ENCODE measurements at places on chromosomes 7 and 10.
A peak's percentile ranks its signal among the peaks of the same experiment; 100 is the strongest.

DNA sequence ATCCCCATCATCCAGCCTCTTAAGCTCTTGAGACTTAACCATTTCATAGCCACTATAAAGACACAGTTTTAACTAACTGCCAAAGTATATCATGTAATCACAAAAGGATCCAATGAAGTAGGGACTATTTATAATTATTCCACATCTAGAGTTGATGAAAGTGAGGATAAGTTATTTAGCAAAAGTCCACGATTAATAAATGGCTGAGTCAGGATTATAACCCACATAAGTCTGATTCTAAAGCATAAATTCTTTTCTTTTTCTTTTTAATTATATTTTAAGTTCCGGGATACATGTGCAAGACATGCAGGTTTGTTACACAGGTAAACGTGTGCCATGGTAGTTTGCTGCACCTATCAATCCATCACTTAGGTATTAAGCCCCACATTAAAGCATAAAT lies 166.1 kb downstream of the PPP1R3A start:
- H3K27ac ChIP-seq: no peak overlapping the region
- H3K36me3 ChIP-seq: no peaks in the 10 kb centered on the region
- no peaks in the 10 kb centered on the region for H3K27me3 ChIP-seq
- H3K4me3 ChIP-seq: no peak overlapping the region

DNA sequence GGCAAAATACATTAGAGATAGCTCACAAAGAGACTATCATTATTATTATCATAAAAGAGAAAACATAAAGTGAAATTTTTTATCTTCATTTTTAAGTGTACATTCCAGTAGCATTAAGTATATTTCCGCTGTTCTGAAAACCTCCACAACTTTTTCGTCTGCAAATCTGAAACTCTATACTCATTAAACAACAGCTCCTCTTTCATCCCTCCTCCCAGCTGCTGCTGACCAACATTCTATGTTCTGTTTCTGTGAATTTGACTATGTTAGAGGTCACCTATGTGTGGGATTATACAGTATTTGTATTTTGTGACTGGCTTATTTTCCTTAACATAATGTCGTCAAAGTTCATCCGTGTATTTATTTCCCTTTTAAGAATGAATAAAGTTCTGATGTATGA lies 429.3 kb upstream of the TPK1 start:
- H3K4me3 ChIP-seq: no peak overlapping the region
- no peaks in the 10 kb centered on the region for H3K36me3 ChIP-seq
- no peak overlapping the region for H3K27ac ChIP-seq
- no peaks in the 10 kb centered on the region for H3K4me1 ChIP-seq

GRCh38 chr10:80485946-80486764 lies 32.0 kb downstream of the TSPAN14 start:
- no peak overlapping the region for H3K4me3 ChIP-seq
- no peaks in the 10 kb centered on the region for H3K27me3 ChIP-seq
- peaks cover 38% of the 10 kb centered on the region for H3K4me1 ChIP-seq
- peaks cover 19% of the 10 kb centered on the region for H3K36me3 ChIP-seq
- DNase-seq: peak; percentile 68

GRCh38 chr7:6917258-6917657 lies 91.2 kb upstream of the CCZ1B start:
- H3K36me3 ChIP-seq: peaks cover 1% of the 10 kb centered on the region
- H3K4me1 ChIP-seq: no peaks in the 10 kb centered on the region
- no peak for DNase-seq
- H3K27ac ChIP-seq: no peak overlapping the region
- no peaks in the 10 kb centered on the region for H3K27me3 ChIP-seq
- H3K4me3 ChIP-seq: no peak overlapping the region

DNA sequence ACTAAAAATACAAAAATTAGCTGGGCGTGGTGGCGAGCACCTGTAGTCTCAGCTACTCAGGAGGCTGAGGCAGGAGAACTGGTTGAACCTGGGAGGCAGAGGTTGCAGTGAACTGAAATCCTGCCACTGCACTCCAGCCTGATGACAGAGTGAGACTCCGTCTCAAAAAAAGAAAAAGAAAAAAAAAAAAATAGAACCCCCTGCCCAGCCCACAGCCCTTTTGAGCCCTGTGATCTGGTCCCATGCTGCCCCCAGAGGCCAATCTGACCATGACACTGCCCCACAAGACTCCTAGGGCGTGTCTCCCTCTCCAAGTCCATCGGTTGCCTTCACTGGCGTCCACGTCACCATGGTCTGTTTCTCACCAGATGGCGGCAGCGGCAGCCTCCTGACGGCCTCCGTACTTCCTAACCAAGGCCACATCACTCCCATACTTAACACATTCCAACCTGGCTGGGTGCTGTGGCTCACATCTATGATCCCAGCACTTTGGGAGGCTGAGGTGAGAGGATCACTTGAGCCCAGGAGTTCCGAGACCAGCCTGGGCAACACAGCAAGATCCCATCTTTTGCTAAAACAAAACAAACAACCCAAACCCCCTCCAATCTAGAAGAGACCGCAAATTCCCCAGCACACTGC lies 18.0 kb downstream of the STX1A start:
- H3K27ac ChIP-seq: no peak overlapping the region
- H3K27me3 ChIP-seq: no peaks in the 10 kb centered on the region
- H3K4me3 ChIP-seq: no peak overlapping the region
- DNase-seq: peak; percentile 92
- H3K4me1 ChIP-seq: peaks cover 2% of the 10 kb centered on the region

- H3K36me3 ChIP-seq: no peaks in the 10 kb centered on the region
- H3K27me3 ChIP-seq: no peaks in the 10 kb centered on the region
- peaks cover 18% of the 10 kb centered on the region for H3K4me1 ChIP-seq
- DNase-seq: no peak
- no peak overlapping the region for H3K27ac ChIP-seq
These were observed 18.8 kb downstream of the KLF6 start for GRCh38 chr10:3766046-3766756.

GRCh38 chr10:33047655-33048054 lies 89.6 kb upstream of the ITGB1 start:
- H3K27me3 ChIP-seq: no peaks in the 10 kb centered on the region
- no peak overlapping the region for H3K27ac ChIP-seq
- no peak for DNase-seq
- no peak overlapping the region for H3K4me3 ChIP-seq
- H3K36me3 ChIP-seq: no peaks in the 10 kb centered on the region

DNA sequence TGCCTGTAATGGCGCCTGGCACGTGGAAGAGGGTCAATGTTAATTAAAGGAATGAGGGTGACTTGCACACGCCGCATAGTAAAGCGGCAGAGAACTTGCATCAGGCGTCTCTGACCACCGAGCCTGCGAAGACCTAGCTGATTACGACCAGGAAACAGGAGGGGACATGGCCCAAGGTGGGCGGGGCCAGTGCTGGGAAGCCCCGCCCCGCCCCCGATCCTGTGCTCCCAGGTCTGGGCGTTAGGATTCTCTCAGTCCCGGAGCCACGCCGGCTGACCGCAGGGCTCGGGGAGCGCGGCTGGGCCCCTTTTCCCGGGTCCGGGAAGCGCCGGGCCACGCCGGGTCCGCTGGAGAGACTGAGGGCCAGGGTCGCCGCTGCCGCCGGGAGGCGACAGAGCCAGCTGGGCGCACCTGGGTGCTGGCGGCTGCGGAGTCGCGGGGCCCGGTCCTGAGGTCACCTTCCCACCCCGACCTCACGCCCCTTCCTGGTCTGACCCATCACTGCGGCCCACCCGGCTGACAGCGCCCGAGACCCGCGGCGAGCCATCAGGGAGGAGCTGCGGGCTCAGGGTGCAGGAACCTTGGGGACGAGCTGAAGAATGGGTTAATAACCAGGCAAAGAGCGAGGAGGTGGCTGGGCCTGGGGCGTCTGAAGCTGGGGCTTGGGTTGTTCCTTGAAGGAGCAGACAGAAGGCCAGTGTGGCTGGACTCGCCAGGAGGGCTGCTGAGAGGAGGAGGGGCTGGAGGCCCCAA lies 23.0 kb upstream of the GRID1 start:
- DNase-seq: peak; percentile 36
- H3K4me3 ChIP-seq: peak overlapping the region; percentile 57
- H3K27ac ChIP-seq: no peak overlapping the region
- H3K36me3 ChIP-seq: no peaks in the 10 kb centered on the region
- peaks cover 4% of the 10 kb centered on the region for H3K4me1 ChIP-seq
- no peaks in the 10 kb centered on the region for H3K27me3 ChIP-seq

DNA sequence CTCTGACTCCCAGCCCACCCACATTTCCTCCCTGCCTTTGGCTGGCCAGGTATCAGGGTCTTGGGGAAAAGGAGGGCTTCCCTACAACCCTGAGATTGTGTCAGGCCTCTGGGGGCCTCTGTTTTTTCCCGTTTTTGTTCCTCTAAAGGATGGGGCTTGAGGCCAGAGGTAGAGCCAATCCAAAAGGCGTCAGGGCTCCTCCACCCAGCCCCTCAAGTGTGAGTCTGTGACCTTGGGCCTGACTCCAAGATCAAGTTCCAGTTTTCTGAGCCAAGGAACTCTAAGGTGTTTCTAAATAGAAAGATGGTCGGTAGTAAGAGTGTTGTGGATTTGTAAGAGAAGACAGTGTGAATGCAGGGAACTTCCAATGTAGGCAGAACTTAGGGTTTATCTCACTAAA lies 6.6 kb downstream of the EEPD1 start:
- no peak for DNase-seq
- H3K4me3 ChIP-seq: no peak overlapping the region
- H3K27ac ChIP-seq: no peak overlapping the region
- H3K36me3 ChIP-seq: no peaks in the 10 kb centered on the region
- no peaks in the 10 kb centered on the region for H3K27me3 ChIP-seq
- H3K4me1 ChIP-seq: no peaks in the 10 kb centered on the region

- H3K4me1 ChIP-seq: peaks cover 5% of the 10 kb centered on the region
- peaks cover 4% of the 10 kb centered on the region for H3K36me3 ChIP-seq
These were observed 7.7 kb downstream of the XPNPEP1 start for GRCh38 chr10:109915566-109915965.

- DNase-seq: no peak
- no peak overlapping the region for H3K27ac ChIP-seq
- H3K4me3 ChIP-seq: no peak overlapping the region
- H3K4me1 ChIP-seq: peaks cover 3% of the 10 kb centered on the region
- no peaks in the 10 kb centered on the region for H3K36me3 ChIP-seq
- H3K27me3 ChIP-seq: no peaks in the 10 kb centered on the region
These were observed 60.7 kb downstream of the CPED1 start for GRCh38 chr7:121049028-121049791.

DNA sequence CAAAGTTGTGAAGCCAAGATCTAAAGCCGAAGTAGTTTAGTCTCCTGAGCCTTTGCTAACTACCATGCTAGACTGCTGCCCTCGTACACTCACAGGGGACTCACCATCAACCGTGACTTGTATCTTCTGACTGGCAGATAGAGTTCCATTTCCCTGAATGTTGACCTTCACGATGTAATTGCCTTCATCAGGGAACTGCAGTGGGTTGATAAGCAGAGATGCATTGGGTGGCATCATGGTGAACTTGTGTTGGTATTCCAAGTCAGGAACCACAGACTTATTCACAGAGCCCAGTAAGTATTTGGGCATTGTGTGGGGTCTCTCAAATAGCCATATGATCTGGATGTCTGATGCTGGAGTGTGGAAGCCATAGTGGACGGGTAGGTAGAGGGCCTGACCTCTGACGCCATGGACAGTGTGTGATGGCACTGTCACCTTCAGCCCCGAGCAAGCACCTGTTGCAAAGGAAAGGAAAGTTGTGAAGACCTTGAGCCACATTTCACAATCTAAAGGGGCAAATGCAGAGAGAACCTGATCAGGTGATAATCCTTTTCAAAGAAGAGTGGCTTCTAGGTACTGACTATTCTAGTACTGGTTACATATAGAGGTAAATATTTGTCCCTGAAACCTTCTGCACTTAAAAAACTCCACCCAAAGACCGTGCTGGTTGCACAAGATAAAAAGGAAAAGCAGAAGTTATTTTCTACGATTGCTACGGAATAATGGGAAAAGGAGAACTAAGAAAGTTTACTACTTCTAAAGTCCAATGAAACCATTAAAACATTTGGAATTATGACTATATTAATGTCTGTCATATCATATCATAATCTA lies 7.1 kb downstream of the HEPACAM2 start:
- no peak for DNase-seq
- no peaks in the 10 kb centered on the region for H3K36me3 ChIP-seq
- H3K27ac ChIP-seq: no peak overlapping the region
- H3K4me3 ChIP-seq: no peak overlapping the region
- no peaks in the 10 kb centered on the region for H3K27me3 ChIP-seq
- no peaks in the 10 kb centered on the region for H3K4me1 ChIP-seq

- H3K36me3 ChIP-seq: no peaks in the 10 kb centered on the region
- DNase-seq: peak; percentile 28
- H3K4me3 ChIP-seq: no peak overlapping the region
- H3K4me1 ChIP-seq: peaks cover 14% of the 10 kb centered on the region
- no peaks in the 10 kb centered on the region for H3K27me3 ChIP-seq
These were observed 152.7 kb downstream of the SKIDA1 start for GRCh38 chr10:21372651-21373410.

DNA sequence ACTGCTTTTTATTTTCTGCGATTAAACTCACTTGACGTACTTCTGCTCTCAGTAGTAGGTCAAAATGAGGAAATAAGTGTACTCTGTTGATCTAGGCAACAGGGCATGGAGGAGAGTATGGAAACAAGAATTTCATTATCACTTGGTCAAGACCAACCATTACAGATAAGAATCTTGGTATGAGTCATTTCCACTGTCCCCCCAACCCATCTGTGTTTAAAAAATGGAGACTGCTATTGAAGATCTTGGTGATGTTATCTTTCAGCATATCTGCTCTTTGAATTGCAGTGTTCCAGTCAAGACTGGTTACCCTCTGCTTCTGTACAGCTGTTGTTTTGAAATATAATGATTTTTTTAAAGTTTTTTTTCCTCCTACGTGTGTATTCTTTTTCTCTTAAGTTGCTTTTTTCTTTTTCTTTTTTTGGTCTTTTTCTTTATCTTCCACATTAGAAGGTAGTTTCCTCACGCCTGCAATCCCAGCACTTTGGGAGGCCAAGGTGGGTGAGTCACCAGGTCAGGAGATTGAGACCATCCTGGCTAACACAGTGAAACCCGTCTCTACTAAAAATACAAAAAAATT lies 11.7 kb downstream of the STAM start:
- H3K36me3 ChIP-seq: peaks cover 2% of the 10 kb centered on the region
- DNase-seq: peak; percentile 95
- H3K4me1 ChIP-seq: peaks cover 10% of the 10 kb centered on the region
- H3K4me3 ChIP-seq: no peak overlapping the region
- no peaks in the 10 kb centered on the region for H3K27me3 ChIP-seq
- peak overlapping the region; percentile 34 for H3K27ac ChIP-seq

DNA sequence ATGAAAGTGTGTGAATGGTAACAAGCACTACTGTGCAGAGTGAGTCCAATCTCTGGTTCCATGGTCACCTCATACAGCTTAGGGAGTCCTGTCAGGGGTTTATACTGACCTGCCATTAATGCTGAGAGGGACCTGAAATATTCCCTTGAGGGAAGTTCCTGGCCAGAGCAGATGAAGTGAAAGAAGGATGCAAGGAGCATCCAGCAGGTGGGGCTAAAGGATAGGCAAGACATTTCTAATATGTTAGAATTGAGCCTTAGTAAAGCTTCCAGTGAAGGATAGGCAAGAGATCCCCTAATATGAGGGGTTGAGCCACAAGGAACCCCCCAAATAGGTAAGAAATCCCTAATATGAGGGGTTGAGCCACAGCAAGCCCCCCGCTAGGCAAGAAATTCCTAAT lies 25.5 kb upstream of the FAM221A start:
- no peaks in the 10 kb centered on the region for H3K4me1 ChIP-seq
- no peak overlapping the region for H3K4me3 ChIP-seq
- H3K27ac ChIP-seq: no peak overlapping the region
- no peaks in the 10 kb centered on the region for H3K27me3 ChIP-seq

GRCh38 chr7:18974803-18975202 lies 142.6 kb downstream of the TWIST1 start:
- H3K4me1 ChIP-seq: no peaks in the 10 kb centered on the region
- H3K36me3 ChIP-seq: no peaks in the 10 kb centered on the region
- no peaks in the 10 kb centered on the region for H3K27me3 ChIP-seq
- DNase-seq: no peak

Measured in trophoblast cell (in vitro differentiated cells and primary cell).